Activated naive CD4-positive, alpha-beta T cell (primary cell): ENCODE measurements at places on chromosomes 6 and 20.
A peak's percentile ranks its signal among the peaks of the same experiment; 100 is the strongest.

DNA sequence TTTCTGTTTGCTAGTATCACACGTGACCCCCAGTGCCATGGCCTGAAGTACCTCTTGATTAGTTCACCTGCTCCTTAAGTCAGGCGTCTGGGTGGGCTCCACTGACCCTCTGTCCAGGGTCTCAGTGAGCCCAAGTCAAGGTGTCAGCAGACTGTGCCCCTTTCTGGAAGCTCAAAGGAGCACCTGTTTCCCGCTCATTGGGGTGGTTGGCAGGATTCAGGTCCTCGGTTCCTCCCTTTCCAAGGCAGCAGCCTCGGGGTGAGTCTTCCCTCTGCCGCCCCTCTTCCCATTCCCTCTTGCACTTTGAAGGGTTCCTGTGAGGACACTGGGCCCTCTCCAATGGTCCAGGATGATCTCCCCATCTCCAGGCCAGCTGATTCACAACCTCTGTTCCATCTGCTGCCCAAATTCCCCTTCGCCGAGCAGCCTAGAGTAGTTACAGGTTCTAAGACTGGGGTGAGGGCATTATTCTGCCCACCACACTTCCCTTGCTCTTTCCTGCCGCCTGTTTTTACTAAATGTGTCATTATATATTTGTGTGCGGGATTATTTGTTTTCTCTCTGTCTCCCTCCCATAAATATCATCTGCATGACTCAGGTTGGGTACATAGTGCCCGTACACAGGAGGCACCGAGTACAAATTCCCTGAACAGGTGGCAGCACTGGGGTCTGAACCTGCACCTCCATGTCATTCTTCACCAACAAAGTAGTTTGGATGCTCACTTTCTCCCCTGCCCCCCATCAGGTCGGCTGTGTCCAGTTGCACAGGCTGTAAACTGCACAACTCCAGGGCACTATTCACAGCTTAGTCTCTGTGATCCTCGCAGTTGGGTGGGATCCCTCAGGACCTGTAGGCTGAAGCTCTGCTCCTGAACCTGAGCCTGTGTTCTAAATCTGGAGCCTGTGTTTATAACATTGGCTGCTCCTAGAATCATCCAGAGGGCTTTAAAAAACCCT, 58.5 kb downstream of the RBM38 start:
- DNase-seq: no peak

DNA sequence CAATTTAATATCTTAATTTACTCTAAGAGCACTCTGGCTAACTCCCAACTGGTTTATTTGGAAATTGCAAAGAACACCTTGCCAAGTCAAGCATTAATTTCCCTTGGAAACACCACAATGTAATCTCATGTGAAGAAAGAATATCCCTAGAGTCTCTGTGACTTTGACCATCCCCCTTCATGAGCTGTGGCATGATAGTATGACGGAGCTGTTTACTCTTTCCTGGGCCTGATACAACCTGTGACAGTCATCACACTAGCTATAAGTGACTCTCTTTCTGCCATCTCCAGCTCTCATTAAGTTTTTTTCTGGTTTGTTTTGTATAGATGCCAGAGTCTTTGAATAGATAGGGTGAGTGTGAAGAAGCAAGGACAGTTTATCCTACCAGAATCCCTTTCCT, 470.3 kb upstream of the JARID2 start:
- DNase-seq: no peak

GRCh38 chr6:108323710-108324466, 29.0 kb downstream of the AFG1L start:
- no peak for DNase-seq

DNA sequence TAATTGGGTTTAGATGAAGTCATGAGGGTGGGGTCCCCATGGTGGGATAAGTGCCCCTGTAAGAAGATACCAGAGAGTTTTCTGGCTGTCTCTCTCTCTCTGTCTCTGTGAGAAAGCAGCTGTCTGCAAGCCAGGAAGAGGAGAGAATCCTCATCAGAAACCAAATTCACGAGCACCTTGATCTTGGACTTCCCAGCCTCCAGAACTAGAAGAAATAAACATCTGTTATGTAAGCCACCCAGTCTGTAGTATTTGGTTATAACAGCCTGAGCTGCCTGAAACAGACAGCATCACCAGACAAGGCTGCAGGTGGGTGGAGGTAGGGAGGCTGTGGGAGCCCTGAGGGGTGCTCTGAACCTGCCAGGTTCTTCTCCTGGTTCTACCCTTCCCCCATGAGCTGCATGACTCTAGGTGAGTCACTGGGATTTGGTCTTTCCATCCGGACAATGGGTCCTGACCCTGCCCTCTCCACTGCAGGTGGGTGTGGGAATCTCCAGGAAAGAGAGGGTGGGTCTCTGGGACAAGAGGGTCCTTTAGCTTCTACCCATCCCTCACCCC, 34.3 kb upstream of the VEGFA start:
- DNase-seq: no peak

DNA sequence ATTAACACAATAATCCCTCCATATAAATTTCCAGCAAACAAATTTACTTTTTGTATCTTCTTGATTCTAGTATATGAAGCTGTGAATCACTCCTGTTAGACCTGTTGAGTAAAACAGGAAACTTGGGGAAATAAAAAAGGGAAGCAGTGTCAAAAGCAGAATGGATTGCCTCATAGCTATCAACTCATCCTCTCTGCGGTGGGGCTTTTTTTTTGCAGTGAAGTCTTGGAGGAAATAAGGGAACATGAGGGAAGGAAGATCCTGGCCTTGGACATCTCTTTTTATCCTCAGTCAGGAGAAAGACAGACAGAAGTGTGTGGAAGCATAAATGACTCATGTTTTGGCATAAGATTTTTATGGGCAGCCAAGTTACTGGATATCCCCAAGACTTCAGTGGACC, 332.5 kb downstream of the TFAP2A start:
- no peak for DNase-seq

- no peak for DNase-seq
Measured at GRCh38 chr6:151275121-151275520, 35.4 kb downstream of the AKAP12 start.

DNA sequence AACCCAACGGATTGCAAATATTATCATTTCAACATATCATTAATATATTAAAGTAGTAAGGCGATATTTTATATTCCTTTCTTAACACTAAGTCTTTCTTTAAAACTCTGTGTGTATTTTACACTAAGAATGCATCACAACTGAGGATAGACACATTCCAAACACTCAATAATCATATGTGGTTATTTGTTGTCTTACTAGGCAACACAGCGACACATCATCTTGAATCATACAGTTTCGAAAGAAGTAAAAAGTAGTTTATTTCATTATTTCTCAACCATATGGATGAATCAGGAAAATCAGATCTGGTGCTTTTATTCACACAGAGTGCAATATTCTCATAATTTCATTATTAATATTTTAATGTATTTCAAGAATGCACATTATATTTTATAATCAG, 662.4 kb downstream of the EPHA7 start:
- DNase-seq: no peak

DNA sequence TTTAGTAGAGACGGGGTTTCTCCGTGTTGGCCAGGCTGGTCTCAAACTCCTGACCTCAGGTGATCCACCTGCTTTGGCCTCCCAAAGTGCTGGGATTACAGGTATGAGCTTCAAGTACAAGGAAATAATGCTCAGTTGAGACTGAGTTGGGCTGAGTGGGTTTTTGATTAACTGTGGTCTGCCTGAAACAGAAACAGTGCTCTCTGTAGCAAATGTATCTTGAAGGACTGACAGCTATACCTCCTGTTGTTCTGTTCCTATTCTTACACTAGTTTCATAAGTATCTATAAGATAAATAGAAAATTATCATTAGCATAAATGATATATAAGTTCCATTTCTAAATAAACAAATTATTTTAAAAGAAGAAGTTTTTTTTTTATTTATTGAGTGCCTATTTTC, 142.8 kb upstream of the PTPRK start:
- DNase-seq: no peak

GRCh38 chr20:1225263-1225782, 521 bp upstream of the RAD21L1 start:
- DNase-seq: no peak

- no peak for DNase-seq
Measured at GRCh38 chr6:144123836-144124235, 26.5 kb upstream of the STX11 start.

DNA sequence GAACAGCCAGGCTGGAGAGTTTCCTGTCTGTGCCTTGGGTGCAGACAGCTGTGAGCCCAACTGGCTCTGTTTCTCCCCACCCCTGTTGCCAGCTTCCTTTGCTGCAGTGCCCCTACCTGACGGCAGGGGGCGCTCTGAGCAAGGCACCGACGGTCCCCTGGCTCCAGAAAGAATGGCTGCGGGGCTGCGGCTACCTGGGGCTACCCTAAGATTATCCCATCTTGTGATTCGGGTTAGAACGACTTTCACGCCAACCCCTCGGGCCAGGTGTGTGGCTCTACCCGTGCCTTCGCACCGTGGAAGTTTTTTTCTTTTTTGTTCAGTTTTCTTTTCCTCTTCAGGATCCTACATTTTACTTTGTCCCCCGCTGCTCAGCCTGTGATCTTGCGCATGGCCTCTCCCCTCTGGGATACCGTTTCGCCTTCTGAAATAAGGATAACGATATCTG, 33.4 kb upstream of the AAR2 start:
- peak; percentile 56 for DNase-seq

DNA sequence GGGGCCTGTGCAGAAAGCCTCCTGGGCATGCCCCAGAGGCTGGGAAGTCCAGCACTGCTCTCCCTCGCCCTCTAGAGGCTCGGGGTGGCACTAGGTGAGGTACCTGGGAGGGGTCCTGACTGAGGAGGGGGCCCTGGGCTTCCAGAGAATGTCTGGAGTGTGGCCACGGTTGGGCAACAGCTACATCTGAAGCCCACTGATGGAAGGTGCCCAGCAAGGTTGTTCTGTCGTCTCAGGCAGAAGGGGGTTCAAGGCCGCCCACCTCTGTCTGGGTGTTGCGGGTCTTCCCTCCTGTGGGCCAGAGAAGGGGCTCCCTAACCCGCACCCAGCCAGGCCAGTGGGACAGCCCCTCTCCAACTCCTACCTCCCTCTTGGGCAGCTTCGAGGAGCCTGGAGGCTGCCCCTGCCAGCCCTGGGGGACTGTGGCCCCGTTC, 11.4 kb upstream of the VEGFA start:
- DNase-seq: no peak

DNA sequence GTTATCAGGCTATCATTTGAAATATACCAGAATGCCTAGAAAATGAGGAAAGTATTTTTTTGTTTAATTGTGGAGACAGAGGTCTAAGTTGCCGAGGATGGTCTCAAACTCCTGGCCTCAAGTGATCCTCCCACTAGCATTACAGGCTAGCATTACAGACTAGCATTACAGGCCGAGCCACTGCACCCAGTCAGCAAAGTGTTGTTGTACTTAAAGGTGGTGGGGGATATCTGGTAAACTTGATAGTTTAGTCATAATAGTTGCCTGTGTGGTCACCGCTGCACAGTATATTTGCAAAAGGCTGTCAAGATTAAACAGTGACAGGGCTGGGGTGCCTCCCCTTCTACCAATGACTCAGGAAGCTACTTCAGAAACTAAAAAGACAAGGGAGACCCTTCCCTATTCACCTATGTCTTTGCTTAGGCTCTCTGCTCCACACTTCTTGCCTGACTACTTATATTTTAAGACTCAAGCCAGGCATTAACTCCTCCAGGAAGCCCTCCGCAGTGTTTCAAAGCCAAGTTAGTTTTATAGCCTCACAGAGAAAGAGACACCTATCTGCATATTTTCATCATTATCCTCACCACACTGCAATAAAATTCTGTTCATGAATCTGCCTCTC, 3.1 kb upstream of the AKIRIN2 start:
- DNase-seq: no peak

DNA sequence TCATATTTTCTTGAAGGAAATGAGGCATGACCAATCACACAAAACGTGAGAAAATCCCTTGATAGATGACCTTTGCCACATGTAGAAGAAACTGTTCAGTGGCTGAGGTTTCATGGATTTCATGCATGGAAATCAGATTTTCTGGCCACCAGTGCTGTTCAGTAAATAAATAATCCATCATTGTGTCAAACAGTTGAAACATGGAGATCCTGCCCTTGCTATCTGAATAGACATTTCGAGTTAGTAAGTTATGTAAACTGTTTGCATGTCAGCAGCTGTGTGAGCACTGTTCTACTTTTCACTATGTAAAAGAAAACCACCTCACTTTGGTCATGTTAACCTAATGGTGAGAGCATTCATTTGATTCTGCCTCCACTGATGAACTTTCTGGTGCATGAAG, 793.9 kb upstream of the EPHA7 start:
- DNase-seq: no peak

DNA sequence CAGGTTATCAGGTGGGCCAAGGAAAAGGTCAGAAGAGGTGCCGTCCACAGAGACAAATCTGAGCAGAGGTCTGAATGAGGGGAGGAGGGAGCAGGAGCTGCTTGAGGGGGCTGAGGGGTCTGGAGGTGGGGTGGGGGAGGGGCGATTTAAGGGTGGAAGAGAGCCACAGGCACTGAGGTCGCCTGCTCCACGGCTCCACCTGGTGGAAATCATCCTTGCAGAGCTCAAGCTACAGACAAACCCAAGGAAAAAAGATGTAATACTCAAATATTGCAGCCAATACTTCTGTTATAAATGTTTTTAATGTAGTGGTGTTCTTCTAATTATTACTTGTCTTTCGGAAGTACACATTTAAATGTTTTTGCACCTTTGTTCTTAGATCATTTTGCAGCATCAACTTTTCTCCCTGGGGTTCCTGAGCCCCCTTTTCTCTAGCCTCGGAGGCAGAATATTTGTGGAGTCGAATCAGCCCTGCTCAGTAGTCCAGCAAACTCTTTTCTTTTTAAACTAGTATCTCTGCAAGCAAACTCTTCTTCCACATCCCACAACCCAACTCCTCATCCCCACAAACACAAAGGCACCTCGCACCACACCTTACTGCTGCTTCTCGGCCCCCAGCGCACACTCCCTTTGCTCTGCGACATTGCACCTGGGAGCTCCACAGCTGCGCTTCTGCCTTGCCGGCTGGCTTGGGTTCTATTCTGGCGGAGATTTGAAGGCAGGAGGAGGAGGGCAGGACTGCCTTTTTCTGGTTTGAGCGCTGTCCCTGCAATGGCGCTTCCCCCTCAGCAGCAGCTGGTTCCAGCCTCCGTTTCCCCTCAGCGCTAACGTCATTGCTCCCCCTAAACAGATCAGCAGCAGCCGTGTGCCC, 51.0 kb upstream of the TFAP2A start:
- DNase-seq: no peak

DNA sequence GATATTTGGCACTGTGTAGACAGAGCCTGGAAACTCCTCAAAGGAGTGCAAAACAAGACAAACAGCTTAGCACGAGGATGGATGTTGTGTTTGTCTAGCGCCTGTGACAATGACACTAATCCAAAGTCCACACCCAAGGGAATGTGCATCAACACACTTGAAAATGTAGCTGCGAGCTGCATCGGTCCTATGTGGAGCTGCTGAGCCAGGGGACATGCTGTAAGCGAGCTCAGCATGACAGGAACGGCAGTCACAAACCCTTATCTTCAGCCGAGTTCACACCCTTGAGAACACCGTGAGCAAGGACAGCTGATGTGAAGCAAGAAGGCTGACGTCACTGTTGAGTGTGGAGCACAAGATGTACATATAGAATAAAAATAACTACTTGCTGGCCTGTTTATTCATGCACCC, 684.3 kb downstream of the QKI start:
- DNase-seq: no peak
